ENCODE measurements at places on chromosomes 16 and 17. TPM values are rescaled to one million over a fixed set of nuclear protein-coding genes. Genes with fewer than 3 reads are reported as not detected.

DNA sequence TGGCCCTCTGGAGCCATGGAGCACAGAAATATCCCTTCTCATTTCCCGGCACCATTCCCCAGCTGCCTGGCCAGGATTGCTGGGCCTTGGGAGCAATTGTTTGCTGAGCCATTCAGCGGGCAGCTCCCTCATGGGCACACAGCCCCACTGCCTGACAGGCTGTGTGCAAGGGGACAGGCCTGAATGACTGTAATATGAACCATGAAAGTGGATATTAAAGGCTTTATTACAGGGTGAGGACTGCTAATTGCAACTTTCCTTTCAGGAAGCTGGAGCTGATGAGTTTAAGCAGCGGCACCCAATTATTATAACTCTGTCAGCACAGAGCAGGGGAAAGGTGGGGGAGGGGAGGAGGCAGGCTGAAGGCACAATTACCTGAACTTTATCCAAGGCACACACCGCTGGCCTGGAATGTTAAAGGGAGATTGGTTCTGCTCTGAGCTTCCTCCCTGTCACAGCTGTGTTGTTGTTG is 159.8 kb upstream of the SDK2 start:
- no peak overlapping the region for H3K27ac ChIP-seq
- H3K27me3 ChIP-seq: no peaks in the 10 kb centered on the region
- no peak for DNase-seq
- H3K4me3 ChIP-seq: no peak overlapping the region

DNA sequence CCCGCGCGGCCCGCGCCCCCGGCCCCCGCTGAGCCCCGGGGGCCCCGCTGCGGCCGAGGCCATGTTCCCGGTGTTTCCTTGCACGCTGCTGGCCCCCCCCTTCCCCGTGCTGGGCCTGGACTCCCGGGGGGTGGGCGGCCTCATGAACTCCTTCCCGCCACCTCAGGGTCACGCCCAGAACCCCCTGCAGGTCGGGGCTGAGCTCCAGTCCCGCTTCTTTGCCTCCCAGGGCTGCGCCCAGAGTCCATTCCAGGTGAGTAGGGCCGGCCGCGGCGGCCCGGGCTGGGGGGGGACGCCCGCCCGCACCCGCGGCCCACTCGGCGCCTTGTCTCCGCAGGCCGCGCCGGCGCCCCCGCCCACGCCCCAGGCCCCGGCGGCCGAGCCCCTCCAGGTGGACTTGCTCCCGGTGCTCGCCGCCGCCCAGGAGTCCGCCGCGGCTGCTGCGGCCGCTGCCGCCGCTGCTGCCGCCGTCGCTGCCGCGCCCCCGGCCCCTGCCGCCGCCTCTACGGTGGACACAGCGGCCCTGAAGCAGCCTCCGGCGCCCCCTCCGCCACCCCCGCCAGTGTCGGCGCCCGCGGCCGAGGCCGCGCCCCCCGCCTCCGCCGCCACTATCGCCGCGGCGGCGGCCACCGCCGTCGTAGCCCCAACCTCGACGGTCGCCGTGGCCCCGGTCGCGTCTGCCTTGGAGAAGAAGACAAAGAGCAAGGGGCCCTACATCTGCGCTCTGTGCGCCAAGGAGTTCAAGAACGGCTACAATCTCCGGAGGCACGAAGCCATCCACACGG is 504 bp downstream of the MAZ start:
- peak overlapping the region; percentile 90 for H3K27ac ChIP-seq
- H3K4me3 ChIP-seq: peak overlapping the region; percentile 30
- H3K4me1 ChIP-seq: peaks cover 59% of the 10 kb centered on the region
- H3K27me3 ChIP-seq: no peaks in the 10 kb centered on the region
- H3K36me3 ChIP-seq: no peaks in the 10 kb centered on the region
- peak; percentile 62 for DNase-seq

DNA sequence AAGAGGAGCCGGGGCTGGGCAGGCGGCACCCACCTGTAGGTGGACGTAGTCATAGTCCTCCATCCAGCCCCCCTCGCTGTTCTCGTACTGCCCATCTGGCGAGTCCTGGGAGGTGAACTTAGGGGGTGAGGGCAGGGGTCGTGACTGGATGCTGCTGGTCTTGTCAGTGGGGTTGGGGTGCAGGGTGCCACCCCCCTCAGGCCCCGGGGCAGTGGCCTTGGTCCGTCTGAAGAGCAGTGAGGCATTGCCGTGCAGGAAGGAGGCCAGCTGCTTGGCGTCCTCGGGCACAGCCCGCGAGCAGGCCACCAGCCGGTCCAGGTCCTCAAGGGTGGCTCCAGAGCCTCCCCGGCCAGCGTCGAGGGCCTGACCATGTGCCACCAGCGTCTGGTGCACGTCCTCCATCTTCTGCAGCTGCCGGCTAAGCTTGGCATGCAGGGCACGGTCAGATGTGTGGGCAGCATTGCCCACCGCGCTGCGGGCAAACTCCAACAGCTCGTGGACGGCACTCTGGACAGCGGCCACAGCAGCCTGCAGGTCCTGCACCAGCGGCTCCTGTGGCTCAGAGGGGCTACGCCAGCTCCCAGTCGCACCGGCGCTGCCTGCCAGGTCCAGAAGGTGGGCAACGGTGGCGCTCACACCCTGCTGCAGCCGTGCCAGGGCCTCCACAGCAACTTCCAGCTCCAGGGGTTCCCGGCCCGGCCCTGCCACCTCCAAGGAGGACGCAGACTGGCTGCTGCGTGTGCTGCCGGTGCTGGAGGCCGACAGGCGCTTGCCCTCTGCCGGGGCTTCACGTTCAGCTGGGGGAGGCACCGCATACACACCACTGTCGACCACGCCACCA is 16.3 kb downstream of the CTRB1 start:
- H3K36me3 ChIP-seq: no peaks in the 10 kb centered on the region
- no peak for DNase-seq
- no peak overlapping the region for H3K4me3 ChIP-seq
- peak overlapping the region; percentile 61 for H3K27ac ChIP-seq
- H3K4me1 ChIP-seq: peaks cover 54% of the 10 kb centered on the region
- no peaks in the 10 kb centered on the region for H3K27me3 ChIP-seq

- H3K27me3 ChIP-seq: no peaks in the 10 kb centered on the region
- no peaks in the 10 kb centered on the region for H3K36me3 ChIP-seq
- no peak for DNase-seq
These were observed 138.8 kb downstream of the CCDC182 start for GRCh38 chr17:57606111-57606875.

- DNase-seq: no peak
- no peak overlapping the region for H3K27ac ChIP-seq
- no peaks in the 10 kb centered on the region for H3K4me1 ChIP-seq
- no peaks in the 10 kb centered on the region for H3K36me3 ChIP-seq
- no peaks in the 10 kb centered on the region for H3K27me3 ChIP-seq
- no peak overlapping the region for H3K4me3 ChIP-seq
These were observed 28.8 kb downstream of the DYNLRB2 start for GRCh38 chr16:80569440-80570105.

DNA sequence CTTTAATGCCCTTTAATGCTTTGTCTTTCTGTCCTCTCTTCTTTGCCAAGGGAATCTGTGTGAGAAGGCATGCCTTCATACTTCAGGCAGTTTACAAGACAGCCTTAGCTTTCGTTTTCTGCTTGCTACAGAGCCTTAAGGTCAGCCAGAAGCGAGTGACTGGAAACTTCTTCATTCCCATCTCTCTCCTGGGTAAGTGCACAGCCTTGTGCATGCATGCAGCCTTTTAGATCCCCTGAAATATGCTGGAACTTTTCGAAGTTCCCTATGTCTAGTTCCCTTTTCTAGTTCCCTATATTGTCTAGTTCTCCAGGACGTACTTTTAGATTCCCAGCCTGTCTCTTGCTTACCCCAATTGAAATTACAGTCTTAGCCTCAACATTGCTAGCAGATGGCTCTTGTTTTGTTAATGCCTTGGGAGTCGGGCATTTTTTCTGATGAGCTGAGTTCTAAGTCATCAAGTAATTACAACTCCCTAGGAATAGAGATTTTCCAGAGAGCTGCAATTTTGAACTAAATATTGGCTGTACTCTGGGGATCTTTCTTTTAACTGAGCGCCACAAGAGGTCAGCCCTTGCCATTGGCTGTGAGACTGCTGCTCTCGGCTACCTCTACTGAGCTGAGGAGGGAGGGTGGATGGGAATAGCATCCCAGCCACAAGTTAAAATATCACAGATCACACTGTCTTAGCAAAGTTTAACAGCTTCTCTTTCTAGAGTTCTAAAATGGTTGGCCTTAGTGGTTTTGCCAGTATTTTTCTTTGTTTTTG is 22.7 kb upstream of the PPM1D start:
- H3K27ac ChIP-seq: peak overlapping the region; percentile 27
- H3K27me3 ChIP-seq: no peaks in the 10 kb centered on the region
- H3K36me3 ChIP-seq: no peaks in the 10 kb centered on the region
- H3K4me1 ChIP-seq: peaks cover 3% of the 10 kb centered on the region
- peak; percentile 30 for DNase-seq

DNA sequence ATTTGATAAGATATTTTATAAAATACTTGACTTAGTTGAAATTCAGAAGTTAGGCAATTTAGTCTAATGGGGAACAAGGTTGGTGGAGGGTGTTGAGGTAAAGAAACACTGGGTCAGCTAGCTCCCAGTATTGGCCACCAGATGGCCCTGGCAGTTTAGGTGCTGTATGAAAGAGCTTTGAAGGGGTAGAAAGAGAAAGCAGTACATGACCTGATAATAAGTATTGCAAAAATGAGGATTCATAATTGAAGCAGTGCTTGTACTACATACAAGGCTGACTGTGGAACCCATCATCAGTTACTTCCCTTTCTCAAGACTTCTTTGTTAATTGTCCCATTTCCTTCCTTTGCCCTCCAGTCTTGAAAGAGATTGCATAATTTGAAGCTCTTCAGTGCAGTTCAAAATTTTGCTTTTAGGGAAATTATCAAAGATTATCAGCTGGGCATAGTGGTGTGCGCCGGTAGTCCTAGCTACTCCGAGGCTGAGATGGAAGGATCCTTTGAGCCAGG is 29.4 kb downstream of the TANC2 start:
- H3K36me3 ChIP-seq: no peaks in the 10 kb centered on the region
- H3K4me1 ChIP-seq: no peaks in the 10 kb centered on the region
- no peaks in the 10 kb centered on the region for H3K27me3 ChIP-seq
- no peak overlapping the region for H3K4me3 ChIP-seq

DNA sequence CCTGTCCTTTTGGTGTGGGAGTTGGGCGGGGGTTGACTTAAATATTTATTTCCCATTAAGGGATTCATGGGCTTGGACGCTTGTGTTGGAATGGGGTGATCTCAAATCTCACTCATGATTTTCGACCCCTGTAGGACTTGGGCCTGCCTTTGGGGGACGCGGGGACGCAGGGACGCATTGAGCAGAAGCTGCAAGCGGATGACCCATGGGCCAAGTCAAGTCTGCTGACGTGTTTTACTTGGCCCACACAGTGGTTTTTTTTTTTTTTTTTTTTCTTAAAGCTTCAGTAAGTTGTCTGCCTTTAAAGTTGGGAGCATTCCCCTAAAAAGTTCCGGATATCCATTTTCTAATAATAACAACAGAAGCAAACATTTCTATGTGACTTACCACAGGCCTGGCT is 28.9 kb downstream of the CMIP start:
- no peak overlapping the region for H3K4me3 ChIP-seq
- H3K4me1 ChIP-seq: peaks cover 32% of the 10 kb centered on the region
- H3K27me3 ChIP-seq: no peaks in the 10 kb centered on the region
- DNase-seq: no peak

- peak overlapping the region; percentile 72 for H3K27ac ChIP-seq
- H3K4me1 ChIP-seq: peaks cover 20% of the 10 kb centered on the region
- H3K36me3 ChIP-seq: no peaks in the 10 kb centered on the region
- DNase-seq: peak; percentile 76
- H3K27me3 ChIP-seq: no peaks in the 10 kb centered on the region
These were observed 45.3 kb downstream of the REXO5 start for GRCh38 chr16:20851601-20852000.

The KCNH6 gene
- total RNA-seq: 0.78 TPM

The CLEC10A gene
- total RNA-seq: 0.33 TPM

The SRCIN1 gene
- 19.8 TPM for total RNA-seq

Data from body of pancreas (tissue), 4 donors.